ENCODE measurements at places on chromosomes 11 and 22.

DNA sequence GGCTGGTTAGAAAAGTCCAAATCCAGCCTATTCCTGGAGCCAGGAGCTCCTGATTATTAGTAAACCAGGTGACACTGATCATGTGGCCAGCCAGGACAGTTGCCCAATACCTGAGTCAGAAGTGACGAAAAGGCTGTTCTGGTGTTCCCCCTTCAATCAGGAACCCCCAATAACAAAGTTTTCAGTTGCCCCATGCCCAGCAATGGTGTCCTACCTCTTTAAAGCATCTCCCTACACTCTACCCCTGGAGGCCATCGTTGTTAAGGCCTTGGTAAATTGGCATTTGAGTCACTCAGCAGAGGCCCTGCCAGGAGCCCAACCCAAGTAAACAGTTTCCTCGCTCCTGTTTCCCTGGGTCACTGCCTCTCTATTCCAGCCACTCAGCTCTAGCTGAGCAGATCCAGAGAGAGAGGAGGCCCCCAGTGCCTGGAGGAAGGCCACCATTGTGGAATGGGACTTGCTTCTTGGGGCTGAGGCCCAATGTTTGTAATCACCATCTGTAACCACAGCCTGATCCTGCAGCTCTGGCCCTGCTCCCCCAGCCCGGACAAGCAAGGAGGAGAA is 25.0 kb downstream of the ARHGAP1 start:
- peaks cover 28% of the 10 kb centered on the region for H3K4me1 ChIP-seq
- peak overlapping the region; percentile 98 for H3K27ac ChIP-seq
- H3K36me3 ChIP-seq, result peaks cover 19% of the 10 kb centered on the region
- H3K4me3 ChIP-seq, result no peak overlapping the region
- H3K27me3 ChIP-seq, result no peaks in the 10 kb centered on the region

DNA sequence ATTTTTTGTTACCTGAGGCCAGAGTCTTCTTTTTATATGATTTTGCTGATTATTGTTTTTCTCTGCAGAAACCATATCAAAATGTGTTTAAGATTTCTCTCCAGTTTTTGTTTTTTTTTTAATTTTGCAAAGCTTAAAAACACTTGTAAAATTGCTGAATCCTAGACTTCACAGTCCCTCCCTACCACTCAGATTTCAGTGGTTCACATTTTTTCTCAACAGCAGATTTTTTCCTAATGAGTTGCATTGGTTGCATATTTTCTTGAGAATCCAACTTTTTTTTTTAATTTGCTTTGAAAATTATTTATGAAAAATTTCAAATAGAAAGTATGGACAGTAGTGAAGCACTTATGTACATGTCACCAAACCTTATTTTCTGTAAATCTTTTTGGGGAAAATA is 5.8 kb downstream of the ARL14EP start:
- no peak overlapping the region for H3K27ac ChIP-seq
- DNase-seq, result no peak

DNA sequence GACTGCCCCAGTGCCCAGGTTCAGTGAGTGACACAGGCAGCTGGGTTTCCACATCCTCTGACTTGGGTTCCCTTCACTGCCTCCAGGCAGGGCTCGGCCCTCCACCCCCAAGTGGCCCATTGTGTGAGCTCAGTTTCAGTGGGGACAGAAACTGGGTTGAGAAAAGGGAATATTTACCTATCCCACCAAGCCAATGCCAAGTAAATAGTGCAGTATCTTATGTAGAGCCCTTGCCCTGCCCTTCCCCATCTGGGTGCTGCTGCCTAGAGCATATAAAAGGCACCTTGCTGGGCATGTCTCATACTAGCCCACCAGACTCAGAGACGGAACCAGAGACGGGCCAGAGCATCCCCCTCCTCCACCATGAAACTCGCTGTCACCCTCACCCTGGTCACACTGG is at the start of gene SCGB1A1:
SCGB1A1 (plus strand) TSS at position 301 of the 400 bp plus-strand sequence; CDS start at position 364, 63 bp downstream.
- no peak within 1 kb of the TSS for H3K27ac ChIP-seq
- no peaks in the 10 kb centered on the region for H3K4me1 ChIP-seq
- DNase-seq, result no peak

GRCh38 chr11:35897019-35897418 is 46.8 kb upstream of the LDLRAD3 start:
- no peak overlapping the region for H3K4me3 ChIP-seq
- peaks cover 2% of the 10 kb centered on the region for H3K27me3 ChIP-seq
- no peak overlapping the region for H3K27ac ChIP-seq
- no peak for DNase-seq

- no peak overlapping the region for H3K4me3 ChIP-seq
- peak; percentile 68 for DNase-seq
- no peaks in the 10 kb centered on the region for H3K27me3 ChIP-seq
Measured at GRCh38 chr11:87097582-87097981, 59.8 kb downstream of the TMEM135 start.

- no peak for DNase-seq
- no peak overlapping the region for H3K27ac ChIP-seq
- H3K27me3 ChIP-seq, result no peaks in the 10 kb centered on the region
Measured at GRCh38 chr11:64786308-64786707, 8.0 kb upstream of the SF1 start.

- no peak overlapping the region for H3K4me3 ChIP-seq
- peaks cover 6% of the 10 kb centered on the region for H3K36me3 ChIP-seq
- no peaks in the 10 kb centered on the region for H3K27me3 ChIP-seq
- peaks cover 27% of the 10 kb centered on the region for H3K4me1 ChIP-seq
Measured at GRCh38 chr11:8242118-8242475, 21.6 kb downstream of the LMO1 start.

DNA sequence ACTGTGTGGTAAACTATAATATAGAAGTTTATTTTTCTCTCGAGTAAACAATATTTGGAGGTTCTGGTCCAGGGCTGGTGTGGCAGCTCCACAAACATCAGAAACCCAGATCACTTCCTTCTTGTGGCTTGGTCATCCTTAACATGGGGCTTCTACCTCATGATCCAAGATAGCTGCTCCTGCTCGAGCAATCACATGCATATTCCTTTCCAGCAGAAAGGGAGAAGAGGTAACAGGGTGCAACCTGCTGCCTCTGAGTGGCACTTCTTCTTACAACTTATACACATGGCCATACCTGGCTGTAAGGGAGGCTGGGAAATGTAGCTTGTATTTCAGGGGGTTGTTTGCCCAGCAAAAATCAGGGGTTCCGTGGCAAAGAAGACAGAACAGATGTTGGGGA is 44.6 kb upstream of the SYT7 start:
- no peak overlapping the region for H3K4me3 ChIP-seq
- peaks cover 59% of the 10 kb centered on the region for H3K4me1 ChIP-seq
- no peak for DNase-seq
- H3K36me3 ChIP-seq, result no peaks in the 10 kb centered on the region
- H3K27me3 ChIP-seq, result no peaks in the 10 kb centered on the region

DNA sequence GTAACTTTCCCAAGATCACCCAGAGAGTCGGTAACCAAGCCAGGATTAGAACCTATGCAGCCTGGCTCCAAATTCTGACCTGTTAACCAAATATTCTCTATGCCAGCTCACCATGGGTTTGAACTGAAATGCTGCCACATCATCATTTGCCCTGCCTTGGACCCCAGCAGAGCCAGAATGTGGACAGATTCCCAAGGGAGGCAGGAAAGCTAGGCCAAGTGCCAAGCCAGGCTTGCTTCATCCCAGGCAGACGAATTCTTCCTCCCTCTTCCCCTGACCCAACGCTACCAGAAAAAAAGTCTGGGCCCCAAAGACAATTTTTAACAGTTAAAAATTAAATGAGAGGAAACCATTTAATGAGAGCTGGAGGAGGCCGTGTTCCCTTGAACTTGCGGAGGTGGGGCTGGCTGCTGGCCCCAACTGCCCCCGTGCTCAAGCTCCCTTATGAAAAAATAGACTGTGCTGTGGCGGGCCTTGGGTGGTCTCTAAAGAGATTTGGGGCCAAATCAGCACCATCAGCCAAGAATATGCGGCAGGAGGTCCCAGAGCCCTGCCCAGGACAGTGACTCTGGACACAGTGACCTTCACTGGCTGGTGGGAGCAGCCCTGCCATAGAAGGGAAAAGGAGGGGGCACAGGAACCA is 184.1 kb upstream of the SYT13 start:
- H3K36me3 ChIP-seq, result no peaks in the 10 kb centered on the region

- H3K4me3 ChIP-seq, result no peak overlapping the region
- no peaks in the 10 kb centered on the region for H3K27me3 ChIP-seq
- DNase-seq, result no peak
- peaks cover 11% of the 10 kb centered on the region for H3K4me1 ChIP-seq
- H3K27ac ChIP-seq, result no peak overlapping the region
Measured at GRCh38 chr11:72981080-72981479, 161.0 kb downstream of the FCHSD2 start.

DNA sequence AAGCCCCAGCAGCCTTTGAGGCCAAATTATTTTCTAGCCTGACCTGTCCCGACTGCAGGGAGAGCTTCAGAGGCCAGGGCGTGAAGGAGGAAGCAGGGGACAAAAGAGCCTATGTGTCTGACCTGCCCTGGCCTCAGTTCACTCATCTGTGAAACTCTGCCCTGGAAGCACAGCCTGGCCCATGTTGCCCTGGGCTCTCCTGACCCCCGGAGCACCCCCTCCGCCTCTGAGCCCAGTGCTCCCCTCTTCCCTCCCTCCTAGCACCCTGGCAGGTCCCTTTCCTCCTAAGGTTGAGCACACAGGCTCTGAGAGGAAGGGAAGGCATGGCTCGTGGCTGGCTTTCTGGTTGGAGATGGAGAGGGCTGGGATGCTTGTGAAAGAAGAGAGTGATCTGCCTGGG is 3.4 kb upstream of the A4GALT start:
- peaks cover 39% of the 10 kb centered on the region for H3K27me3 ChIP-seq
- peaks cover 21% of the 10 kb centered on the region for H3K4me1 ChIP-seq
- no peak overlapping the region for H3K4me3 ChIP-seq
- H3K27ac ChIP-seq, result no peak overlapping the region
- no peaks in the 10 kb centered on the region for H3K36me3 ChIP-seq

DNA sequence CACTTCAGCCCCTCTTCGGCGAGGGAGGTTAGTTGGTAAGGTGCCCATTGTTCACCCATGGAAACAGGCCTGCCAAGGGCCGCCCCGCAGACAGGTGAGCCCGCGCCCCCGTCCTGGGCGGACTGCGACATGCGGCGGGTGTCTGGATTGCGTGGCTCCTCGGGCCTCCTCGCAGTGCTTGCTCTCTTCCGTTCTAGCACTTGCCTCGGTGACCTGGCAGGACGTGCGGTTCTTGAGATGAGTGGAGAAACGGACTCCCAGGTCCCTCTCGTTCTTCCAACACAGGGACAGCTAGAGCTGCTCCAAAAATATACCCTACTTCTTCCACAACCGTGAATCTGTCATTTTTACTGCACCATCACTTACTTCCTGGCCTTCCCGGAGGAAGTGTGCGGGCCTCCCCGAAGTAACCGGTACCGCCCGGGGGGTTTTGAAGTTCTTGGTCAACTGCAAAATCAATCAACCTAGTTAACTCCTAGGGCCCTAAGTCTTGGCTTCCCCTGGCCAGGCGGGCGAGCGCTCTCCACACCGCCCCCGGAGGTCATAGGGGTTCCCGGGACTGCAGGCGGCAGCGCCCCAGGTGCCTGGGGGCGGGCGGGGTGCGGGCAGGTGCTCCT is 745 bp upstream of the ZBTB44 start:
- peaks cover 7% of the 10 kb centered on the region for H3K36me3 ChIP-seq
- peak; percentile 77 for DNase-seq
- H3K27ac ChIP-seq, result peak overlapping the region; percentile 95
- H3K4me1 ChIP-seq, result peaks cover 56% of the 10 kb centered on the region
- no peaks in the 10 kb centered on the region for H3K27me3 ChIP-seq

GRCh38 chr11:124812876-124813275 is 12.7 kb upstream of the MSANTD2 start:
- peaks cover 10% of the 10 kb centered on the region for H3K27me3 ChIP-seq
- no peak overlapping the region for H3K4me3 ChIP-seq

DNA sequence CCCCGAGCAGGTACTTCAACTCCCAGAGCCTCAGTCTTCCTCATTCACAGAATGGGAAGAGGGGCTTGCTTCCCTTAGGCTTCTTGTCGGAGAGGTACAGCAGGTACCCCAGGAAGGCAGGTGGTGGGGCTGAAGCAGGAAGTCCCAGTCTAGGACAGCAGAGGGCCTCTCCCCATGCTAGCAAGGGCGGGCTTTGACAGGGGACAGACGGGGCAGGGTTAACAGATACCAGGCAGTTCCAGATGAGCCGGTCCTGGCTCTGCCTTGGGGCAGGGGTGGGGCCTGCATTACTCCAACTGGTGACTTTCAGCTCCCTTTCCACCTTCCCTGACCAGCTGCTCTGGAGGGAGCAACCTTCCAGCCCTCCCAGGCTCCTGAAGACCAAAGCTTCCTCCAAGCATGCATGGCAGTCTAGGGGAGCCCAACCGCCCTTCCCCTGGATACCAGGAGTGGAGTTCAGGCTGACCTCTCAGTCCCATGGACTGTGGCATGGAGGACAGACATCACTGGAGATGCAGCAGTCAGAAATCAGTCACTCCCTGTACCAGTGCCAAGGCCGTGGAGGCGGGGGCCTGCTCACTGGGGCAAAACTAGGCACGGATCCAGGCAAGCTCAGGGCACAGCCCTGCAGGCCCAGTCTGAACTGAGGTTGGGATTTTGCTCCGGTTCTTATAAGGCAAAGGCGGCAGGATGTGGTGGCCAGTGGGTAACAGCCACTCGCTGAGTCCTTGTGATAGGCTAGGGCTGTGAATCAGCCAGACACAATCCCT is 60.5 kb downstream of the NAT10 start:
- H3K27ac ChIP-seq, result no peak overlapping the region
- no peaks in the 10 kb centered on the region for H3K4me1 ChIP-seq
- no peak overlapping the region for H3K4me3 ChIP-seq
- no peaks in the 10 kb centered on the region for H3K36me3 ChIP-seq
- DNase-seq, result peak; percentile 25

- DNase-seq, result no peak
- H3K4me1 ChIP-seq, result peaks cover 11% of the 10 kb centered on the region
- no peak overlapping the region for H3K4me3 ChIP-seq
- H3K36me3 ChIP-seq, result peaks cover 35% of the 10 kb centered on the region
- no peak overlapping the region for H3K27ac ChIP-seq
- H3K27me3 ChIP-seq, result no peaks in the 10 kb centered on the region
Measured at GRCh38 chr11:13728076-13728475, 59.6 kb downstream of the FAR1 start.

DNA sequence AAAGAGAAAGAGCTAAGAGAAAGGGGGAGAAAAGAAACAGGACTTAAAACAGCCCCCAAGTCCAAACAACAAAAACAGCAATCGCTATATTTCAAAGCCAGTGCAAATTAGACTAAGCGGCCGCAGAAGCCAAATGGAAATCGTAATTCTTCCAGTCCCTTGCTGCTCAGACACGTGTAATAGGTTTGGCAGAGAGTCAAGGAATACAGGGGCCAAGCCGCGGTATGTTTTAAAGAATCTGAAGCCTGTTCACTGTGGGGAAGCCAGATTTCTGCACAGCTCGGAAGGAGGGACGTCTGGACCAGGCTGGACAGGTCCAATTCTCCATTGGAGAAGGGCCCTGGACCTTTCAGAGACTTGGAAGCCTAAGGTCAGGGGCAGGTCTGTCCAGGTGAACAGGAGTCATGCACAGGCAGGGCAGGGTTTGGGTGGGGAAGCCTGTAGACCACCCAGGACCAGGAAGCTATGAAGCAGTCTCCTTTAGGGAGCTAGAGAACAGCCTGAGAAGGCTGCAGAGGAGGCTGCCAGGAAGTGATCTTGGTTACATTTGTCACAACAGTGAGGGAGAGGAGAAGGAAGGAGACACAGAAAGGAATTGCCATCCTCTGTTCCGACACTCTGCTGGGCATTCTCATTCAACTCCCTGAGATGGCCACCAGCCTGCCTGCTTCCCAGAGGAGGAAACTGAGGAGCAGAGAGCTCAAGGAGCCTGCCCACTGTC is 265.5 kb upstream of the ISX start:
- no peak overlapping the region for H3K4me3 ChIP-seq
- H3K4me1 ChIP-seq, result peaks cover 18% of the 10 kb centered on the region
- no peak for DNase-seq
- H3K36me3 ChIP-seq, result no peaks in the 10 kb centered on the region
- no peak overlapping the region for H3K27ac ChIP-seq

All from WTC11 (cell line).